ENCODE measurements at places on chromosomes 1 and 21.

DNA sequence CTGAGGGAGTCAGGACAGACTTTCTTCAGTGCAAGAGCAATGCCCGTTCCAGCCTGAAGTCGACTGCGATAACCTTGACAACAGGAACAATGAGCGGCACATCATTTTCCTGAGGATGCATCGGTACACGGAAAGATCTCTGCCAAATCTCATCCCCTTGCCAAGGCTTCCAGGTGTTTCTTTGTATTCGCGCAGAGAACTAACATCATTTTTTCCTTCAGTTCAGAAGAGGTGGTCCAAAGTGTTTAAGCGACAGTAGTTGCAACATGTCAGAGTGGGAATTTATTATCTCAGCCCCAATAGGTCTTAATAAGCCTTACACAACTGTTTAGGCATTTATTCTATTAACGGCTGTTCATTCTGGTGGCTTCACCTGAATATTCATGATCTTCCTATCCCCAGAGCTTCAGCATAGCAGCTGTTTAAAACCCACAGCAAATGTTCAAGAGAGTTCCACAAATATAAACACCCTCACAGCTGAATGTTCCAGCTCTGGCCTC is 129.7 kb upstream of the NFIA start:
- no peak for DNase-seq

DNA sequence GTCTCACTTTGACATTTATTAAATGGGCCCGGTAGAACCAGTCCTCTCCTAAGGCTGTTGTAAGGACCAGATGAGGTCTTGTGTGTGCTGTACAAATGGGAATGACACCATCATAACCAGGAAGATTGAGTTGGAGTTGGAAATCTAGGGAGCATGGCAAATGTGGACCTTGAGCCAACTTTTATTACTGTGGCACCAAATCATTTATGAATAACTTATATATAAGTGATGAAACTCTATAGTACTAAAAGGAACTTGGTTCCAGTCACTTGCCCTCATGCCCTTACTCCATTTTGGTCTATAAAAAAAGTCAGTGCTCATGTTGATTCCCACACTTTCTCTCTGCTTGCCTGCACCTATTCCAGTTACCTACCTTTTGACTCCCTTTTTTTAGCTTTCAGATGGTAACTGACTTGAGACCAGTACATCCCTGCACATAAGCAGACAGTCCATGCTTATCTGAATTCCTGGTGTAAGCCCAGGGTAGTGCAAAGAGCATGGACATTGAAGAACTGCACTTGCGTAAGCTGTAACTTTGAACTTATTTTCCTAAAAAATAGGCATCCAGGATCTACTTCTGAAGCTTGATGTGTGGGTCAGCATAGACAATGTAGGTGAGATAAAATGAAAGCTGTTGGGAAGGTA is 210.6 kb downstream of the PBX1 start:
- DNase-seq = no peak

GRCh38 chr1:173210716-173211231 is 3.6 kb upstream of the TNFSF4 start:
- DNase-seq = no peak

GRCh38 chr1:21341517-21342078 is 51.3 kb upstream of the ECE1 start:
- no peak for DNase-seq

GRCh38 chr1:168433238-168433637 is 110.6 kb downstream of the XCL2 start:
- no peak for DNase-seq

- DNase-seq = no peak
These were observed 147.1 kb downstream of the KIF26B start for GRCh38 chr1:245301921-245302320.

DNA sequence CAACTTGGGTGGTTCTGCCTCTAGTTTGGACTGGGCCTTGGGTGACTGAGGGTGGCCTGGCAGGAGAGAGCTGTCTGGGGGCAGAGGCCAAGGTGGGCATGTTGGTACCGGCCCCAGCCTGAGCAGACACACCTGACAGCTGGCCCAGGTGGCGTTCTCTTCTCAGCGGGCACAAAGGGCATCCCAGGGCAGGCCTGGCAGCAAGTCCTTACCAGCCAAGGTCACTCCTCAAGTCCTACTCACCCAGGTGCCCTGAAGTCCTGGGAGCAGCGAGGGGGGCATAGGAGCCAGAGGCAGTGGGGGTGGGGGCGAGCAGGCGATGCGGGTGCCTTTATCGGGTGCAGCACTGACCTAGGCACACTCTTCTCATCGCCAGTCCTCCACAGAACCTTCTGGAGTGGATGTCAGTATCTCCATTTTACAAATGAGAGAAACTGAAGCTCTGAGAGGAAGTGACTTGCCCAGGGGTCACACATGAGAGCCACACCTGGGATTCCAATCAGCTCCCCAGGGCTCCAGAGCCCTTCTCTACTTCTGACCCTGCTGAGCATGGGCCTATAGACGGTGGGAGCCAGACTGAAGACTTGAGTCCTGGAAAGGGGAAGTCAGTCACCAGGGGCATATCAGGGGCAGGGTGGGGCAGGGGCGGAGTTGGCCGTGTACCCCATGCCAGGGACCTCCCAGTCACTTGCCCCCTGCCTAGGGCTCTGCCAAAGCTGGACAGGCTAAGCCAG is 587 bp upstream of the SLC25A34 start:
- no peak for DNase-seq

- DNase-seq = no peak
These were observed 1.5 kb downstream of the ENSA start for GRCh38 chr1:150627826-150628410.

GRCh38 chr1:243924588-243925349 is 74.7 kb upstream of the AKT3 start:
- no peak for DNase-seq

DNA sequence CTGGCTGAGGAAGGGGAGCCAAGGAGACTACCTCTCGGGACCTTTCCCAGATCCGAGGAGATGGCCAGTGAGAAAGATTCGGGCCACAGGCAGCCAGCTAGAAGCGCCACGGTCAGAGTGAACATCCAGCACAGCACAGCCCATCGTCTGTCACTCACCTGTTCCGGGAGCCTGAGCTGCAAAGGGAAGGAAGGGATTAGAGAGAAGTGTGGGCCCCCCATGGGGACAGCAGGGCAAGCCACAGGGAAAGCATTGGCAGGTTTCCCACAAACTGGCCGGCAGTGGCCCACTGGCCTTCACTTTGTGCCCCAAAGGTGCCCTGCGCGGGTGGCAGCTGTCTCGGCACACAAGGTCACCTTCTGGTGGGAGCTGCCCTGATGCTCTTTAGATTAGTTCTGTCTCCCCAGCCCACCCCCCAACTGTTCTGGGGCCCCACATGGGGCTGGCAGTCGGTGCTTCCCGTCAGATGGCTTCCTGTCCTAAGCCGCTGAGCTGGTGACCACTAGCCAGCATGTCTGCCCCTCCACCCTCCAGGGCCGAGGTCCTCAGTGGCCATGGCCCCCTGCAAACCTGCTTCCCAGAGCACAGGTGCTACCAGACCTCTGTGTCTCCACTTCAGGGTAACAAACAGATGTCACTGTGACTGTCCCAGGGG is 56.7 kb downstream of the LACTBL1 start:
- DNase-seq = no peak

All from activated CD4-positive, CD25-positive, alpha-beta regulatory T cell treated with anti-CD3 and anti-CD28 coated beads, Interleukin-2, amount 50 U/mL, for 16 hours (primary cell).